ENCODE measurements at places on chromosomes 12 and 14.
A peak's percentile ranks its signal among the peaks of the same experiment; 100 is the strongest.

DNA sequence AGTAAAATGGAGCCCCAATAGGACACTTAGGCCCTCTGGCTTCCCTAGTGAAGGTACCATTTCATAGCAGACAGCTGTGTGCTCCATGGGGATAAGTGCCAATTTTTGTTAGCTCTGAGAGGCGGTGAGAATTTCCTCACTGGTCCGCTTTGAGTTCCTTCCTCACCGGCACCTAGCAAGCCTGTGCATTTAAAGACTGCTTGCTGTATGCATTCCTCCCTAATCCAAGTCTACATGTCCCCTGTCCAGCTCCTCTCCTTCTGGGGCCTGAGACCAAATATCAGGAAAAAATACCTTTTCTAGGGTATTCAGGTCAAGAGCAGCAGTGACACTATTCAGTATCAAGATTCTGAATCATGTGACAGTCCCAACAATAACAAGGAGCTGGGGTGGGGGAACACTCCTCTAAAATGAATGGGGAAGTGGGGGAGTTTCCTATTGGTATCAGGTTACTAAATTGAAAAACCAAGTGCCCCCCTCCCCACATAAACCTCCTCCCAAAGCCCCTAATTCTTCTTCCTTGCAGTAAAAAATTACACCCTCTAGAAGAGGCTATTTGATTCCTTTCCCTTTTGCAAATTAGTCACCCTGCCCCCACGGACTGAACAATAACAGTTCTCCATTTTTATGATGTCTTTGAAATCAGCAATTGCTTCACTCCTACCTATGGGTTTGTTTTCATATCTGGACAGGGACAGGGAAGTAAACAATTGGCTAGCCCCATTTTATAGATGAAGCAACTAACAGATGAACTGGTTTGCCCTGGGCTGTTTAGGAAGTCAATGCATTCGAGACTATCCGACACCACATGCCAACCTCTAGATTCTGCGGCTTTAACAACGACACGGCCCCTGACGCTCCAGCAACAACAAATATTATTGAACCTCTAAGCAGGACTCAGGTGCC lies 28.9 kb downstream of the BCL11B start:
- no peak for ATAC-seq

DNA sequence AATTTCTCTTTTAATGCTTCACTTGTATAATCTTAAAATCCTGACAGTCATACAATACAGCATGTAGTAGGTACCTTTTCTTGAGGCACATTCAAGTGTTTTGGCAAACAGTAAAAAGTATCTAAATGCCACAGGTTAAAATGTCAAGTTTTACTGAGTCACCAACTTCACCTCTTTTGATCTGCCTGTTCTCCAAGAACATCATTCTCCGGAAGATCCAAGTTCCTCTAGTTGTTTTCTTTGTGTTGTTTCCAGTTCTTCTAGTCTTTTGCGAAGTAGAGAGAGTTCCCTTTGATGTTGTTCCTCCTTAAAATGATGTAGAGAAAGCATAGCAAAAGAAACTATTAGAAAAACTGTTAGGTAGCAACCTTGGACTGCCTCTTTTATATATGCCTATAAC lies 151.1 kb downstream of the CEP83 start:
- ATAC-seq = no peak

- ATAC-seq = peak; percentile 15
Observed at GRCh38 chr12:123232472-123232806, 502 bp downstream of the MPHOSPH9 start.

GRCh38 chr14:35459776-35460175 lies 55.2 kb upstream of the NFKBIA start:
- ATAC-seq = no peak

DNA sequence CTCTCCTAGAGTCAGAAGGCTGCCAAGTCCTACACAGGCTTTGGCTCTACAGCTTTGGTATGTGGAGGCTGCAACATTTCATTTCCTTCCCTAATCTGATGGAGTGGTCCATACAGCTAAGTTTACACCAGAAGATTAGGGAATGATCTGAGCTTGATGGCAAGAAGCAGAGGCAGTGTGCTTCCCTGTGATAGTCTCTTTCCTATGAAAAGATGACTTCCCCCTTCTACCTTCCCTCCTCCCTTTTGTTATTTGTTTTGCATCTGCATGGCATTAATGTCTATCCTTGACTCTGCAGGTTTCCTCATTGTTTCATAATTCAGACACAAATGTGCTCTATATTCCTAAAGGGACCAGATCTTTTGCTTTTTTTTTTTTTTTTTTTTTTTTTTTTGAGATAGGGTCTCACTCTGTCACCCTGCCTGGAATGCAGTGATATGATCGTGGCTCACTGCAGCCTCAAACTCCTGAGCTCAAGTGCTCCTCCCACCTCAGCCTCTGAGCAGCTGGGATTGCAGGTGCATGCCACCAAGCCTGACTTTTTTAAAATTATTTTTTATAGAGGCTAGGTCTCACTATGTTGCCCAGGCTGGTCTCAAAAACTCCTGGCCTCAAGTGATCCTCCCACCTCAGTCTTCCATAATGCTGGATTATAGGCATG lies 76.3 kb downstream of the GRIP1 start:
- no peak for ATAC-seq

GRCh38 chr12:51751661-51752060 lies 96.9 kb downstream of the FIGNL2 start:
- ATAC-seq = no peak

DNA sequence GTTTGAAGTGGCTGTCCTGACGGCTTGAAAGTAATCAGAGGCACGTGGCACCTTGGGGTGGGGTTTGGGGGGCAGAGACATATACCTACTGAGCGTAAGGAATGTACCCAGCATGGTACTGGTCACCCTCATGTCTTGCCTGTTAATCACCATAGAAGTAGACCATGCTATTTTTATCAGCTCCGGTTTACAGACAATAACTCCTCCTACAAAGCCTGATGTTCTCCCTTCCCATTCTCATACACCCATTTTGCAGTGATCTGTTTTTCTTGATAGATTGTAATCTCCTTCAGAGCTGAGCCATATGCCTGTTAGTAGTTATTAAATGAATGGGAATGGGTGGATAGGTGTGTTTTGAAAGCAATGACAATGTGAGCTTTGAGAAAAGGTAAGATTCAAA lies 10.5 kb downstream of the EVL start:
- ATAC-seq = no peak

DNA sequence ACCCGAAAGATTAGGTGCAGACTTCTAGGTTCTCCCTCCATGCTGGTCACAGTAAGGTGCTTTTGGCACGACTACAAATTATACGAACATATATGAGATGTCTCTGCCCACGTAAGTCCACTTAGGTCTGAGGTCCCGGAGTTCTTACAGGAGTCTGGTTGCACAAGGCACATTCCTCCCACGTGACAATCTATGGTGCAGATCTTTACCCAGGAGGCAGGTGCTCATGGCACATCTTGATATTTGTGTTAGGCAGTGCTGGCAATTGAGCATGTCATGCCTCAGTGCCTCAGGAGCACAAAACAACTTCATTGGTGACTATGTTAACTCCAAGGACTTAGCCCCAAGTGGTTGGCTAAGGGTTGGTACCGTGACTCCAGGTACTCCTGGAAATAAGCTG lies 92.0 kb upstream of the AMN1 start:
- no peak for ATAC-seq

DNA sequence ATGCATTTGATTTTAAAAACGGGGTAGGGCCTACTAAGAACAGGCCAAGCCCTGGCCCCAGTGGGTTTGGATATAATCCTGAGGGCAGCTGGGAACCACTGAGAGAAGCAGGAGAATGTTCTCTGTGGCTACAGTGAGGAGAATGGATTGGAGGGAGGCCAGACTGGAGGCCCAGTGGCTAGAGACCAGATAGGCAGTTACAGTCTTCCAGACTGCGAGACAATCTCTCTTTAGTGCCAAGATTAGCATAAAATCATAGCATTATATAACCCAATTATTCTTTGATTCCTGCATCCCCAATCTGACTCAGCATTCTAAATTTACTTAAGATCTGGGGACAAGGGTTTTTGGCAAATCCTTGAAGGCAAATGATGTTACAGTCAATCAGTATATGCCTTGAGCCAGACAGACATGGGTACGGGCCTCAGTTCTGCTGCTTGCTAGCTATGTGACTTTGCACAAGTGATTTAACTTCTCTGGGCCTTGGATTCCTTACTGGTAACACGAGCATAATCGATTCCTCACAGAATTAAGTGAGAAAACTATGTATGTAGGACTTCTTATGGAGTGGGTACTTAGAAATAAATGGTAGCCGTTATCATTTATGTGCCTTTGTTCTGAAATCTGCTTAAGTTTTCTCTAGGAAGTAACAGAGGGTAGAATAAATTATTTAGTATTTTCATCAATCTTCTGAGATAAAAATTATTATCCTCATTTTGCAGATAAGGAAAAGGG lies 18.3 kb downstream of the NINJ2 start:
- ATAC-seq = peak; percentile 30

DNA sequence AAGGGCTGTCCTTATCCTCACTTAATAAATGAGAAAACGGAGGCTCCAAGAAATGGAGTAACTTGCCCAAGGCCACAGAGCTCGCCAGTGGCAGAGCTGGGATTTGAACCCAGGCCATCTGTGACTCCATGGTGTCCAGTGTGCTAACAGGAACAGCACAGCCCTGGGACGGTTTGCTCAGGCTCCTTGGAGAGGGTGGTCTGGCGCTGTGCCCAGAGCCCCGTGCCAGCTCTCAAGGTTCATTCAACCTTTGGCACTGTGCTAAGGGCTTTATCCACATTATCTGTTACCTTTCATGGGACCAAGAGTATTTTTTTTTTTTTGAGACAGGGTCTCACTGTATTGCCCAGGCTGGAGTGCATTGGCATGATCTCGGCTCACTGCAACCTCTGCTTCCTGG lies 8.1 kb downstream of the DAO start:
- no peak for ATAC-seq

- no peak for ATAC-seq
Observed at GRCh38 chr12:127903146-127903545, 363.8 kb upstream of the TMEM132C start.

- ATAC-seq = no peak
Observed at GRCh38 chr12:28237423-28237822, 47.2 kb downstream of the CCDC91 start.

DNA sequence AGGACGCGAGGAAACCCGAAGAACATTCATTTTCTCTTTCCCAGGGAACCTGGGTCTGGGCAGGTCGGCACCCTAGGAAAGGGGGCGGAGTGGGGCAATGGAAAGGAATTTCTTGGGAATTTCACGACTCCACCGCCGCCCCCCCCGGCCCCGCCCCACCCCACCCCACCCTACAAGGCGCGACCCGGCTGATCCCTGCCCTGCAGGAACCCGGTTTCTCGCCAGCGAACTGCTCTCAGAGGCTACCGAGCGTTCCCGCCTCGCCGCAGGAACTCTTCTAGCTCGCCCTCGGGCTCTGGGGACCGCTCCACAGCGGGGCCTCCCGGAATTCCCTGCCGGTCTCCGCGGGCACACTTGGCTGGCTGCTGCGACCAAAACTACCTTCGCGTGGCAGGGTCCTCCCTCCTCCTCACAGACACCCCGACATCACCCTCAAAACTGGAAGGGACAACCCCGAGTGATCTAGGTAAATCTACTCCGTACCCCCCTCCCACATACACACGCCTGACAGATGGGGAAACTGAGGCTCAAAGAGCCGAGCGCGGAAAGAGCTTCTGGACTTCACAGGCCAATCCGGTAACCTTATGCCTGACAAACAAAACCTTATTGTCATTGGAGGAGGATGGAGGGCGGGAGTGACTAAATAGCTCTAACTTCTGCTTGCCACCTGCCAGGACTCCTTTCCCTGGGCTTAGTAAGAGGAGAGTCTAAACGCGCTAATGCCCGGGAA lies 785 bp upstream of the ACTN1 start:
- ATAC-seq = peak; percentile 5

DNA sequence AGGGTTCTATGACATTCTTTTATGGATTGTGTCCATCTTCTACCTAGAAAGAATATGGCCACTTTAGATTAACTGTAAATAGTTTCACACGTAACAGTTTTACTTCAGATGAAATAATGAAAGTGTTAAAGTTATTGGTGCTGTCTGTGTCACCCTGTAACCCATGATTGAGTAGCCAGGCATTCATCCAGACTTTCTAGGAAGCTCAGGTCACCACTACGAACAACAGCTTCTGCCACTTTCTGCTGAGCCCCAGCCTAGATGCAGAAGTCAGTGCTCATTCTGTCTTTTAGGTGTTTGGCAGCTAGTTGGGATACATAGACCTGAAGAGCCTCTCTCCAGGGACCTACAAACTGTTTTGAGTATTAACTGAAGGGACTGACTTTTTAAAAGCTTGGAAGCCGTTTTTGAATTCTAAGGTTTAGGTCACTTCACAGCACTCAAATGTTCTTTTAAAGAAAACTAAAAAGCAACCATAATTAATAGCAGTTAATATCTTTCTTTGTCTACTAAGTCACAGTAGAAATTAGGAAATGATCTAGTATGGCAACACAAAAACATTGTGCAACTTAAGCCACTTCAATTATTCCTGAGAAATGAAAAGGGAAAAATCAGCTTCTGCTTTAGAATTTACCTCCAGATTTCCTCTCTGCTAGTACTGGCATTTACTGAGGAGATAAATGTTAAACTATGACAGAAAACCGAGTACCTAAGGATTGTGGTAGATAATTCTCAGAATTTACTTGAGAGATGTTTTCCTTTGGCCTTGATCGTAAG lies 266.9 kb downstream of the CCDC91 start:
- no peak for ATAC-seq

DNA sequence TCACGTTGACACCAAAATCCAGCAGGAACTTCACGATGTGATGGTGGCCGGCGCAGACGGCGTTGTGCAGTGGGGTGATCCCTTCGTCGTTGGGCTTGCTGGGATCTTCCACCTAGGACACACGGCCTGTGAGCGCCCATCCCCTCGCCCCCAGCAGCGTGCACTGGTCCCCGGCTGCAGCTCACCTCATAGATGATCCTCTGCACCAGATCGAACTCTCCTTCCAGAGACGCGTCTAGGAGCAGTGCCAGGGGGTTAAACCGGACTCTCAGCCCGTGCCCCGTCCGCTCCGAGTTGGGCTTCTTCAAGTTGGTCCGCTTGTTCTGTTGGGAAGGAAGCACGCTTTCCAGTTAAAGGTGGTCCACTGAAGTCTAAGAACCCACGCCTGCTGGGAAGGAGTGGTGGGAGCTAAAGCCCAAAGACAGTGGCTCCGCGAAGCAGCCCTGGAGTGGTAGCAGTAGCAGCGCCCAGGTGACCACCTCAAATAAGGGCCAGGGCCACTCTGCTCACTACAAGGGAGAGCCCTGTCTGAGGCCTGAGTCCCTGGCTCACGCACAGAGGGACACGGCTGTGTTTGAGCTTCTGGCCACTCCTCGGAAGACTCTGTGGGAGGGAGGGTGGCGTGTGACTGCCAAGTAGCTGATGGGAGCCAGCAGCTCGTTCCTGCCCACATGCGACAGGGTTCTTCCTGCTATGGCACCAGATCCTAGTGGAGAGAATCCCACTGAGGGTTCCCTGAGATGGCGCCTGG lies 23.3 kb downstream of the ZFYVE21 start:
- no peak for ATAC-seq

DNA sequence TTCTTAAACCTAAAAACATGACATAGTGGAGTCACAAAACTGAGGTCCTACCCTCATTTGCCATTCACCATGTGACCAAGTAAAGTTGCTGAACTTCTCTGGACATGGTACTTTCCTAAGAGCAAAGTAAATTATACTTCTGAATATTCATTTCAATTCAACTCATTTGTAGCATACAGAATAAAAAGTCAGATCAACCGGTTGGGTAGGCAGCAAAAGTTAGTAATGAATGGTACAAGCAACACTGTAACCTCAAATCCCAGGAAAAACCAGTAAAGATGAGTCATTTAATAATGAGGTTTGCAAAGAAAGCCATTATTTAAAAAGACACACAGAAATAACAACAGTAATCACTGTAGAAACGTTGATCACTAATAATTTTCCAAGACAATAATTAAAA lies 8.7 kb downstream of the POLE2 start:
- ATAC-seq = peak; percentile 48
